ENCODE measurements at places on chromosomes 5 and 9. TPM values are rescaled to one million over a fixed set of nuclear protein-coding genes. Genes with fewer than 3 reads are reported as not detected.

TAF11L10 gene
- not detected for total RNA-seq

DNA sequence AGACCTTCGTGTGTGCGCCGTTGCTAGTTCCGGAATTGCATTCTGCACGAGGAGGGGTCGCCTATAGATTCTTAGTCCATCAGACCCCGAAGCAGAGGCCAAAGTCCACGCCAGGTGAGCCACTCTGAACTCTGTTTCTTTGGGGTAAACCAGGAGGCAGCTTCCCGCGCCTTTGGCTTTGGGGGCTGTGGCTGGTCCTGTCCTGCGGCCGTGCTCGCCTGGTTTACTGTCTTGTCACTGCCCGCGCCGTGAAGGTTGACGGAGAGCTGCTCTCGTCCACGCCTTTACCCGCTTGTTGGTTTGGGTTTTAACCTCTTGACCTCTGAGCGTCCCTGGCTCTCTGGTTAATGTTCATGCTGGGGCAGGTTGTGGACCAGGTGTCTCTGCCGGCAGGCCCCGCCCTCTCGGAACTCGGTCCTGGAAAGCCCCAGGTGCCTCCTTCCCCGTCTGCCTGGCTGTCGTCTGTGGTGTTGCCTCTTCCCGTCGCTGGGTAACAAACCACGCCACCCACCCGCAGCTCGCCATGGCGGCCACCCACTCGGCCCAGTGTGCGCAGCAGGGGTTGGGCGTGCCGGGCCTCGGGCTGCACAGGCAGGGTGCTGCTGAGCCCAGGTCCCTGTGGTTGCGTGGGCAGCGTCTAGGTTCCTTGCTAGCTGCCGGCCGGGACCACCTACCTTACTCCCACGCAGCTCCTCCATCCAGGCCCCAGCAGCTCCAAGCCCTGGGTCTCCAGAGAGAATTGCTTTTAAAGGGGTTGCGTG, 44.6 kb upstream of the CACNA1B start:
- DNase-seq: no peak

- no peak for DNase-seq
These were observed 133.6 kb upstream of the CDH6 start for GRCh38 chr5:31059889-31060288.

GRCh38 chr9:86241216-86241615, 18.2 kb downstream of the C9orf153 start:
- no peak for DNase-seq

GRCh38 chr5:176610435-176610773, 448 bp upstream of the GPRIN1 start:
- no peak for DNase-seq

- peak; percentile 36 for DNase-seq
These were observed 17.6 kb upstream of the LCP2 start for GRCh38 chr5:170315154-170315553.

DNA sequence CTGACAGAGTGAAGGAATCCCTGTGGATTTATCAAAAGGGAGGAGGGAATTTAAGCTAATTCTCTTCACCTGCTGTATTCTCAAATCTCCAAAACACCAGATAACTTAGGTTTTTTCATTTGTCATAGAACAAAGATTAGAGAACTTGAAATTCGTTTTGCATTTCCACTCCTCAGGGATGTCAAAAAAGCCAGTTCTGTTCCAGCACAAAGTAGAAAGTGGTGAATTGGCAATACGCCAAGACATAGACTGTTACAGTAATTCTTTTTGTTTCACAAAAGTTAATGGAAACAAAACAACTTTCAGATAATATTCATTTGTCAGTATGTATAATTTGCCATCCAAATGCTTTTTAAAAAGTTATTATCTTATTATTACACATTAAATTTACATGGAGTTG, 15.0 kb downstream of the S1PR3 start:
- no peak for DNase-seq

- peak; percentile 62 for DNase-seq
These were observed 601 bp downstream of the ERGIC1 start for GRCh38 chr5:172834415-172835289.

GRCh38 chr9:8694983-8695588, 895.5 kb upstream of the DMAC1 start:
- DNase-seq: peak; percentile 16

DNA sequence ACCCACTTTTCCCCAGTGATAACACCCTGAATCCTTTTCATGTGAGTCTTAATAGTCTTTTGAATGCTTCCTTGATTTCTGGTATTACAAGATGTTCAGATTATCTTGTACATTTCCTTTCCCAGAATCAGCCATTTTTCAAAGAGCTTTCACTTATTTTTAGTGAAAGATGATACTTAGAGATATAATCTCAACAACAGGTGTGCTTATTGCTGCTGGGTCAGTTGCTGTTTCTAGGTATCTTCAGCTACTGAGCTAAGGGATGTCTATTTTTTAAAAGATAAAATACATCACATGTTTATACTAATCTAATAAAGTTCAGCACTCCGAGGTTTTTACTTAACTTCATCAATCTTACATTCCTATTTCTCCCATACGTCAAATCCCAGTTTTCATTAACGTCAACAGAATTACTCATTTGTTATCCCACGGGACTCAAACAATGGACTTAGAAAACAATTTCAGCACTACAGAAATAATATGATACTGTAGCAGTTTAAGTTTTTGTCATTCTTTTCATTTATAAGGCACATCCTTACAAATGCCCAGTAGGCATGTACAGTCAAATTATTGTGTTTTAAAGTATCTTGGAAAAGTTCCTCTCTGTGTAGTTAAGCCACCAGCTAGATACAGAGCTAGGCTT, 9.0 kb downstream of the PCDHAC1 start:
- DNase-seq: no peak

DNA sequence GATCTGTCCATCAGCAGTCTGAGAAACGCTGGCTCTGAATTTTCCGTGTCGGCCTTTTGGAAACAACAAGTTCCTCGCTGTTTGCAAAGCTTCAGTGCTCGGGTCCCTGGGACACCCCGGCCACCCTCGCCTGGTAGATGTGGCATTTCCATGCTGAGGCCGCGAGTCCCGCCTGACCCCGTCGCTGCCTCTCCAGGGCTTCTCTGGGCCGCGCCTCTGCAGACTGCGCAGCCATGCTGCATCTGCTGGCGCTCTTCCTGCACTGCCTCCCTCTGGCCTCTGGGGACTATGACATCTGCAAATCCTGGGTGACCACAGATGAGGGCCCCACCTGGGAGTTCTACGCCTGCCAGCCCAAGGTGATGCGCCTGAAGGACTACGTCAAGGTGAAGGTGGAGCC, 4.7 kb downstream of the NTNG2 start:
- peak; percentile 74 for DNase-seq

PCDHGA11 gene
- total RNA-seq: 13.3 TPM

GRCh38 chr5:149035372-149035790, 27.5 kb downstream of the SH3TC2 start:
- DNase-seq: peak; percentile 77

SPATA31E1 gene
- not detected for total RNA-seq

TMC1 gene
- not detected for total RNA-seq

JAKMIP2 gene
- total RNA-seq: 8.2 TPM

DNA sequence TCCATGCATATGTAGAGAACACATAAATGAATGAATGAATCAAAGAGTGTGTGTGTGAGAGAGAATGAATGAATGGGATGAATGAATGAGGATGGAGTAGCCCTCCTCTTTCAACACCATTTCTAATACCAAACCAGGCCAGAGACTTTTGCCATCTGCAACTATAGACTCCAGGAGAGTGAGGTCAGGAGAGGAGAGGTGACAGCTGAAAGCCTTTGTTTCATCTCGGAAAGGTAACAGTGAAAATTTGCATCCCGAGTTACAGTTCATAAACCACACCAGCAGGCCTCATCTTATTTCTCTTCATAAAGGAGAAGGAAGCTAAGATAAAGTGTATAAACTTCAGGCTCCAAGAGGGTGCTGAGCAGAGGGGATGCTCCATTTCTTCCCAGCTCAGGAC, 255.3 kb upstream of the KLF4 start:
- DNase-seq: no peak

IL7R gene
- not detected for total RNA-seq

- DNase-seq: no peak
These were observed 3.1 kb downstream of the NINJ1 start for GRCh38 chr9:93130861-93131481.

DNA sequence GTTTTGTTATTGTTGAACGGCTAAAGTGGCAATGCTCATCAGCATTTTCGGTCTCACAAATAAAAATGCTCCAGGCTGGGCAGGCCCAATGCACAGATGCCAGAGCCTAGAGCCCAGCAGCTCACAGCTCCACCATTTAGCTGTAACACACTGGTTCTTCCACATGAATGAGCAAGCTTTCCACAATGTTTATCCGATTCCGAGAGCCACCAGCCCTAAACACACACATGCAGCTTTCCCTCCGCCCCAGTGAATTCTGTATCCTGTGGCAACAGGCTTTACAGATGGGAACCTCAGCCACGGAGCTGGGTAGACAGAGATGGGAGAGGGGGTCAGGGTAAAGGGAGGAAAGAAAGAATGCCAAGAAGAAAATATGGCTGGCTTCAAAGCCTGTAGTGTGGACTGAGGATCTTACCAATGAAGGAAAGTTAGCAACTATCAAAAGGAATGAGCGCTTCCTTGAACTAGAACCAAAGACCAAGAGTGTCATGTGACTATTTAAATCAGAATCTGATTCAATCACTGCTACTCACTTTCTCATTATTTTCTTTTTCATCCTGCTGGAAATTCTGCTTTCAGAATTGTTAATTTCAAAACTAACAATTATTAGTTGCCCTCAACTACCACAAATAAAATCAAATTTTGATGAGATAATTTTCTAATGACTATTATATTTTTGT, 77.1 kb downstream of the MRPS27 start:
- DNase-seq: peak; percentile 80

SMIM23 gene
- total RNA-seq: not detected

SOHLH1 gene
- total RNA-seq: not detected

DNA sequence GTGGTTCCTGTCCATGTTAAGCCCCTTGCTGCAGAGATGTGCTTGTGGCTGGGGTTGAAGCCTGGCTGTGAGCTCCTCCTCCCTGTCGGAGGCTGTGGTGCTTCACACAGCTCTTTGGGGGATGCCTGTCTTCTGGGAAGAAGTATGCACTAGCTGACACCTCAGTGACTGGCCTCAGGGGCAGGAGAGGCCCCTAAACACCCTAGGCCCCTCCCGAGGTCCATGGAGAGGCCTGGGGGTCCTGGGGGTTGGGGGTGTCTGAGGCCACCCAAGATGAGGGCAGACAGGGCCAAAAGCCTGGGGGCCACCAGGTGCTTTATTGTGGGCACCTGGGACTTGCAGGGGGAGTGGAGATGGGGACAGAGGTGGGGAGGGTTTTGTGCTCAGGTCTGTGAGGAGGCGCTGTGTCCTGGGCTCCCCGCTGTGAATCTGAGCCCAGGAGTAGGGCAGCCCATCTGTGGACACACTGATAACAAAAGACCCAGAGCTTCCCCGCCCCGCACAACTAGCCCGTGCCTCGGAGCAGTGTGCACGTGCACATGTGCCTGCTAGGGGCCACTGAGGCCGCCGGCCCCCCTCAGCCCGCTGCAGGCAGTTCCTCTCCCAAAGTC, 92.0 kb downstream of the PHF2 start:
- peak; percentile 53 for DNase-seq

GRCh38 chr5:43482490-43483297, 971 bp downstream of the TMEM267 start:
- DNase-seq: no peak

DNA sequence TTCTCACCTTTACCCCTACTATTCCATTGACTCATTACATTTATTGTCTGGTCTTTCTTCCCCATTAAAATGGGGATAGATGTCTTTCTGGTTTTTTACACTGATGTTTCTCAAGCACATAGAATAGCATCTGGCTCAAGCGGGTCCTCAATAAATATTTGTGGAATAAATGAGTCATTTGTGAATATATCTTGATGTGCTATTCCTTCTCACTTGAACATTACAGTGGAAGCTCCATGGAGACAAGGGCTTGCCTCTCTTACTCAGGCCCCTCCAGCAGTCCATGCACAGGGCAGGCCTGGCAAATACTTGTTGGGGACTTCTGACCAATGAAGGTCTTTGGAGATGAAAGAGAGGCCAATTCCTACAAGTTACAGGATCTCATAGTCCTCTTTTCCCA, 151.7 kb upstream of the TAS2R1 start:
- DNase-seq: no peak

DNA sequence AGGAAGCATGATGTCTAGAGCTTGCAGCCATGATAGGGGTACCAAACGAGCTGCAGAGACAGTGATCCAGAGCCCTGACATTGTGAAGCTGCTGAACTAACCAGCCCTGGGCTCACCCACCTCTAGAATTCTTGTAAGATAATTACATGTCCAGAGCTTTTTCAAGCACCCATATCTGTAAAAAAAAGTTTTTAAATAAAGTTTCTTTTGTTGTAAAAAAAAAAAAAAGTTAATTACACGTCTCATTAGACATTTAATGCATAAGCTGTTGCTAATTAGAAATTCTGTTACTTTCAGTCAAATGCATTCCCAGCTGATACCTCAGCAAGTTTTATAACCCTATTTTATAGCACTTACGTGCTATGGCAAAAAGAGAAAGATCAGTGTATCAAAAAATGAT, 65.6 kb downstream of the C9orf85 start:
- DNase-seq: no peak

- DNase-seq: no peak
These were observed 29.5 kb downstream of the KCNN2 start for GRCh38 chr5:114391321-114391720.
